ENCODE measurements at places on chromosomes 3 and 15.

DNA sequence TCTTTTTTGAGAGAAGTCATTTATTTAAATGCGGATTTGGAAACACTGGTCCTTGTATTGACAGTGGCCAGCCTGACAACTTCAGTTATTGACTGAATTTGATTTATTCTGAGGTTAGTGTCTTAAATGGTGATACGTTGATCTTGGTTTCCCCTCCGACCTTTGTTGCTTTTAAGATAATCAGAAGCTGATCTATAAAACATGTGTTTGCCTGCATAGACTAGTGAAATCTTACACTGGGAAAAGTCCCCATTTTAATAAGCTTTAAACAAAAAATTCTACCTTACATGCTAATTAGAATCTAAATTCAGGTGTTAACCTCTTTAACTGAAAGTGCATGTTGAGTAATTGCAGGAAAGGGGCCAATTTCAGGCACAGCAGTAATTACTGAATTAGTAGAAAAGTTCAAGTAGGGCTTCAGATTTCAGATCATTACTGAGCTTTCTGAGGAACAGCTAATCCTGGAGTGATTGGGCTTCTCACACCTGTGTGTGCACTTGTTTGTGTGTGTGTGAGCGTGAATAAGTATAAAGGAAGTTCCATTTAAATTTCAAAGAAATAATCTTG is 221.4 kb downstream of the SOX2 start:
- no peak for DNase-seq

- DNase-seq, result no peak
These were observed 437.7 kb downstream of the DIPK2A start for GRCh38 chr3:144409319-144409718.

- DNase-seq, result no peak
These were observed 81.8 kb upstream of the LINGO1 start for GRCh38 chr15:77714555-77714954.

DNA sequence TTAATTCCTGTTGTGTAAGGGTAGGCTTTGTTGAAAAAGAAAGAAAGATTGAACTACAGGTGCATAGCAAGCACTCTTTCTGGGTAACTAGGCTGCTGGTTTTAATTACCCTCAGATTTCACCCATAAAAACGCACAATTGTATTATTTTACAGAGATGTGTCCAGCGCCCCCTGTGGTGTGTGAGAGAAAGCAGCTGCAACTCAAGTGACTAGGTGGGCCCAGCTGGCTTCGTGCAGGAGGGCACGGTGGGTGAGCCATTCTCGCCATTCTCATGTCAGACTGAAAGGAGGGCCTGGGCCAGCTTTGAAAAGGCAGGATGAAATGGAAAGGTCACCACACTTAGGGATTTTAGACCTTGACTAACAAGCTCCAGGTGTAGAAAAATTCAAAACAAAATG is 122.6 kb downstream of the LRIG1 start:
- no peak for DNase-seq

DNA sequence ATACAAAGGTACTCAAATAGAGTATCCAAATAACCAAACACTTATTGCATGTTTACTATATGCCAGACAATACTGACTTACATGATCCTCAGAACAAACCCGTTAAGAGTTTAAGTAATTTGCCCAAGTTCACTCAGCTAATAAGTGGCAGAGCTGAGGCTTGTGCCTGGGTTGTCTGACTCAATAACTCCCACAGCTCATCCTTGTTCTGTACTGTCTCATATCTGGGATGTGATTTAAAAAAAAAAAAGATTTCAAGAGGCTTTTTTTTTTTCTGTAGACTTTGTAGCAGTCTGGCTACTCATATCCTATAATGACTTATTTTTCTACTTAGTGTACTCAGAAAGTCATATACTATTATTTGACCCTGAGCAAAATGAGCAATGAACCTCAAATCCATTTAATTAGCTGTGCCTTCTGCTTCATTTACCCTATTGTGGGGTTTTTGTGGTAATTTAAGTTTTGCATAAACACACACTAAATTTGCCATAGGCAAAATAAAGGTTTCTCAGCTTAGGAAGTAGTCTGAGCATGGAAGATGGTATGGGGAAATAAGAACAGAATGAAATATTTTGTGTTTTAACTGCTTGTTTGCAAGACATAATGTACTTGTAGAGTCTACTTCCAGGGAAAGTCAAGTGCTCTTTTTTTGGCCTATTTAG is 3.1 kb downstream of the NSUN3 start:
- no peak for DNase-seq

- DNase-seq, result no peak
These were observed 37.7 kb downstream of the PXK start for GRCh38 chr3:58370407-58370806.

DNA sequence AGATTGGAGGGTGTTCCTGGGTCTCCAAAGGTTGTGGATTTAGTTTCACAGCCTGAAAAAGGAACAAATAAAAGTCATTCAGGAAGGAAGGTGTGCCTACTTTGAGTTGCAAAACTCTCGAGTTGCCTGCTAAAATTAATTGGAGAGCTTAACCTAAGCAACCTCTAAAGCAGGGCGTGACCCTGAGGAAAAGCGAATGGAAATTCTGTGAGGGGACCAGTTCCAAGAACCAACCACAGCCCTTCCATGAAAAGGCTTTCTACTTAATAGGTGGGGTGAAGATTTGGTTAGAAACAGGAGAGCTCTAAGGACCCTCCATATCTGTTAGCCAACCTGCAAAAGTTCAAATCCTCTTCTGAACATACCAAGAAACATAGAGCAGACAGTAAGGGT is 1.5 kb downstream of the CD80 start:
- DNase-seq, result no peak

- no peak for DNase-seq
These were observed 2.1 kb upstream of the PCCB start for GRCh38 chr3:136247855-136248590.

GRCh38 chr3:13281507-13282357 is 138.4 kb downstream of the NUP210 start:
- DNase-seq, result no peak

DNA sequence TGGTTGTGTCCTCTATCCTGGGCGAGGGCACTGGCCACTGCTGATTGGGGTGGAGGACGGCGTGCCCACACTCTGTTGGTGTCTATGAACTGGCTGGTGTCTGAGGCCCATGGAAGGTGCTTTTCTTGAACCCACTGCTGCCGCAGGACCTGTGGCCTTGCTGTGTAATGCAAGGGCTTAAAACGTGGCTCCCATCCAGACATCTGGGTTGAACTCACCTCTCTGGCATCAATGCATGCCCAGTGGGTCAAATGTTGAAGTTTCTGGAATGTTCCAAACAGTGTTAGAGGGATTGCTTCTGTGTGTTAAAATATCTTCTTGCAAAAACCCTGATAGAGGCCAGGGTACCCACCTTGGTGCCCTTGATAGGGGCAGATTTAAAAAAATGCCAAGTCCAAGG is 42.6 kb downstream of the FAM3D start:
- DNase-seq, result no peak

GRCh38 chr15:97014001-97014400 is 683.5 kb downstream of the NR2F2 start:
- DNase-seq, result no peak

DNA sequence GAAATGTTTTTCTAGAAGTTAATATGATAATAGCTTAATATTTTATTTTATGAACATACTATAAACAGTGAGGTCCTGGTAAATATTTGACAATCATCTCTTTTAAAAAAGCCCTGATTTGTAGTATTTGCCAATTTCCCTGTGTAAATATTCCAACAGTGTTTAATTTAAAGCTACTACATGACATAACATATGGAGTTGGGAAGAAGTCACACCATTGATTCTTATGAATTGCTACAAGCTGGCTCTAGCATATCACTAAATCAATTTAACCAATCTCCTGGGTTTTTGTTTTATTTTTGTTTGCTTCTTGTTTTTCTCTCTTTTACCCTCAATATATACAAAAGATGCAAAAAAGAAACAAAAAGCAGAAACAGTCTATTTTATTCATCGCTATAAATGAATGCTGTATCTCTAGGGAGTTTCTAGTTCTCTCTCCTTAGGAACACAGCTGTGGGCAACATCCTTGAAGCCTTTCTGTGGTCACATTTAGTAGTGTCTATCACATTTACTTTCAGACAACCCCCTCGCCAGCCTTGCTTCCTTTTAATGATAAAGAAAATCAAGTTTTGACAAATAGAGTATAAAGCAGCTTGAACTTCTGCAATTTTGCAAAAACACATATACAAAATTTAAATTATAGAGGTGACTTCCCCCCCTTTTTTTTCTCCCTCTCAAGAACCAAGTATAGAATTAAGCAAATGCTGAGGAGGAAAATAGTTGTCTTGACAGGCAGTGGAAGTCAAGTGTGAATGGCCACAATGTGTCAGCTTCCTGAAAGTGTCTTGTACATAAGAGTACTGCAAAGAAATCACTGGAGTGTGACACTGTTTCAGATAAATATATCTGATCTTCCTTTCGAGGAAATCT is 21.4 kb downstream of the CCR1 start:
- DNase-seq, result no peak

DNA sequence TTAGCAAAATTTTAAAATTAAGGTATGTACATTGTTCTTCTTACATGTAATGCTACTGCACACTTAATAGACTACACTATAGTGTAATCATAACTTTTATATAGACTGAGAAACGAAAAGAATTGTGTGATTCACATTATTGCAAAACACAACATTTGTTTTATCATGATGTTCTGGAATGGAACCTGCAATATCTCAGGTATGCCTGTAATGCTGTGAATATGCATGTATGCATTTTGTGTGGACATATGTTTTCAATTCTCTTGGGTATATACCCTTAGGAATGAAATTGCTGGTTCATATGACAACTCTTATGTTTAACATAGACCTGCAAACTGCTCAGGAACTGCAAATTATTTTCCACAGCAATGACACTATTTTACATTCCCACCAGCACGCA is 38.6 kb upstream of the TJP1 start:
- DNase-seq, result no peak

DNA sequence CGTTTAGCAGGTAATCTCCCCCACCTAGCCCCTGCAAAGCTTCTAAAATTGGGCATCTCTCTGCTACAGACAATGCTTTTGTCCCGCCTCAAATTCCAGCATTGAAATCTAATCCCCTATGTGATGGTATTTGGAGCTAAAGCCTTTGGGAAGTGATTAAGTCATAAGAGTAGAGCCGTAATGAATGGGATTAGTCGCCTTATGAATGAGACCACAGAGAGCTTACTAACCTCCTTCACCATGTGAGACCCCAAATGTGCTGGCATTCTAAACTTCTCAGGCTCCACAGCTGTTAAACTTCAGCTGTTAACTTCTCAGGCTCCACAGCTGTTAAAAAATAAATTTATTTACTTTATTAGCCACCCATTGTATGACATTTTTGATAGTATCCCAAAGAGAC is 374.2 kb upstream of the BCHE start:
- no peak for DNase-seq

DNA sequence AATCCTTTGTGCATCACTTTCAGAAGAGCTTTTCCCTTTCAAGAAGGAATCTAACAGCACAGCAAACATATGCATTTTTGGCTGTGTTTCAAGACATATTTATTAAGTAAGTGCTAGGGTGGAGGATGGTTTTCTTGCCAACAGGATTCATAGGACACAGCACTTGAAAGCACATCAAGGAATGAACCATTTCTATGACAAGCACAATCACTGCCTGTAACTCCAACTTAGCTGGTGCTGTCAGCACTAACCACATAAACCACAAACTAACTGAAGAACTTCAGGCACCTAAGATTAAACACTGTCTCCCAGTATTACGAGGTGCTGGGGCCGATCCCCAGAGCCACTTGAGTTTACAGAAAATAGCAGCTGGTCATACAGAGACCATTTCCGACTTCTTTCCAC is 35.4 kb upstream of the SPRED1 start:
- DNase-seq, result no peak

DNA sequence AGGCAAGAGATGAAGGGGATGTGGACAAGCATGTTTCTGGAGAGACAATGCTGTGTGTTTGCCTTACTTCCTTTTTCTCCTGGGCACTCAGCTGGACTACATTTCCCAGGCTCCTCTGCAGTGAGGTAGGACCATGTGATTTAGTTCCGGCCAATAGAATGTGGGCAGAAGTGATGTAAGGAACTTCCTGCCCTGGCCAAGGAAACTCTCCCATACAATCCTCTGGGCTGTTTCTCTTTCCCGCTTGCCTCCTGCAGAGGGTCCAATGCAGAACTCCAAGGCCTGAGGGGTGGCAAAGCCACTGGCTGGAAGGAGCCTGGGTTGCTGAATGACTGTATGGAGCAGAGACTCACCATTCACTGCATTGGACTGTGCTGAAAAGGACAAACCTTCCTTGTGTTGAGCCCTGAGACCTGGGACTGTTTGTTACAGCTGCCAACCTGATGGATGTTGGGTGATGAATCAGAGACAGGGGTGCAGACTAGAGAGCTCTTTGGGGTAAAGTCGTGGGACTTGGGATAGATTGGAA is 82.7 kb upstream of the SLC6A6 start:
- no peak for DNase-seq

DNA sequence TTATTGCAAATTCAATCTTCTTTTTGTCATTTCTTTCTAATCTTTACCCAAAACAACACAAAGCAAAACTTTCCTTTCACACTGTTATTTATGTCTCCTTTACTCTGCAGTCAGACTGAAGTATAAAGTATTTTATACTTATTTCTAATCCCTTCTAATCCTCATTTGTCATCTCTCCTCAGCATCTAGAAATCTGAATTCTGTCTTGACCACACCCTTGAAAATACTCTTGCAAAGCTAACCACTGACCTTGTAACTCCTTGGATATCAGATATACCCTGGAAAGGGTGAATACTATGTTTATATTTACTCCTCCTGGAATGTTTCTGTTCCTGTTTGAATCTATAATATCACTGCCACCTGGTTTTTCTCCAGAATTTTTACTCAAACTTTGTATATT is 481.1 kb downstream of the ZNF385D start:
- no peak for DNase-seq

GRCh38 chr3:189237526-189237925 is 65.8 kb downstream of the TPRG1 start:
- no peak for DNase-seq

All from stimulated activated CD8-positive, alpha-beta memory T cell treated with anti-CD3 and anti-CD28 coated beads, Interleukin-4, amount 100 ng/mL, for 4 hours (primary cell).